Uterus (tissue), 4 donors: ENCODE measurements at places on chromosomes 11 and 22. TPM values are rescaled to one million over a fixed set of nuclear protein-coding genes. Genes with fewer than 3 reads are reported as not detected.

- H3K4me1 ChIP-seq = no peaks in the 10 kb centered on the region
- no peak overlapping the region for H3K4me3 ChIP-seq
- no peak for DNase-seq
- no peaks in the 10 kb centered on the region for H3K27me3 ChIP-seq
- H3K27ac ChIP-seq = no peak overlapping the region
Observed at GRCh38 chr11:118048472-118049370, 28.2 kb upstream of the TMPRSS4 start.

DNA sequence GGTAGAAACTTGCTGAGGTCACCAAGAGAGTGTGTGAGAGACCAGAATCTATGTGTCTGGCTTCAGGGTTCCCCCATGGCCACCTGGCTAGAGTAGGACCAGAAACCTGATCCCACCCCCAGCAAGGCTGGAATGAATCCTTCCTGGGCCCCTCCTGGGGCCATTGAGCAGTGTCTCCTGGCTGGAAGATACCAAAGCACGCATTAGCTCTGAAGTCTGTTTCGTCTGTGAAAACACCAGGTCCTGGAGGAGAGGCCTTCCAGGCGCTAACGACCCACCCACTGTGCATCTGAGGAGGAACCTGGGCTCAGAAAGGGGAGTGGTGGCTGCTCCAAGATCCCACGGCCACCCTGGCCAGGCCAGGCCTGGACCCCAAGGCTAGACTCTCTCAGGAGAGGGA, 15.5 kb upstream of the TSKU start:
- no peak for DNase-seq
- H3K27ac ChIP-seq = peak overlapping the region; percentile 54
- no peak overlapping the region for H3K4me3 ChIP-seq
- peaks cover 18% of the 10 kb centered on the region for H3K4me1 ChIP-seq
- no peaks in the 10 kb centered on the region for H3K36me3 ChIP-seq

- no peaks in the 10 kb centered on the region for H3K27me3 ChIP-seq
- H3K36me3 ChIP-seq = no peaks in the 10 kb centered on the region
- no peak overlapping the region for H3K27ac ChIP-seq
- H3K4me1 ChIP-seq = no peaks in the 10 kb centered on the region
- no peak for DNase-seq
Observed at GRCh38 chr11:62088331-62088933, 35.4 kb upstream of the INCENP start.

DNA sequence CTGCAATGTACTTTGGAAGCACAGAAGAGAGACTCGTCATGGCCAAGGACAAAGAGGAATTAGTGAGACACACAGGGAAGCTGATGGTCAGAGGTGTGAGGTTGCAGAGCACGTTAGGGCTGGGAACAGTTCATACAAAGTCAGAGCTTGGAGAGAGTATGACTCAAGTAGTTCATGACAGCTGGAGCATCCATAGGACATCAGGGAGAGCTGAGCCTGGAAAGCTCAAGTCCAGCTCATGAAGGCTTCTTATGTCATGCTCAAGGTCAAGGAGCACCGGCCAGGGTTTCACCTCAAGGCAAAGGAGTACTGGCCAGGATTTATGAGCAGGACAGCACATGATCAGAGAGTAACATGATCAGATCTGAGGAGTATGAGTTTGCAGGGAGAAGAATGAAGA, 64.6 kb upstream of the CHST1 start:
- H3K4me1 ChIP-seq = no peaks in the 10 kb centered on the region
- H3K4me3 ChIP-seq = no peak overlapping the region
- no peak overlapping the region for H3K27ac ChIP-seq
- H3K36me3 ChIP-seq = no peaks in the 10 kb centered on the region
- no peak for DNase-seq

GRCh38 chr11:57502376-57502775, 13.1 kb downstream of the SLC43A1 start:
- no peak for DNase-seq
- peaks cover 16% of the 10 kb centered on the region for H3K4me1 ChIP-seq
- no peak overlapping the region for H3K4me3 ChIP-seq
- no peaks in the 10 kb centered on the region for H3K36me3 ChIP-seq
- no peaks in the 10 kb centered on the region for H3K27me3 ChIP-seq
- no peak overlapping the region for H3K27ac ChIP-seq

The MN1 gene
- total RNA-seq = 8.6 TPM

The DKK3 gene
- 26.4 TPM for total RNA-seq

The ADAMTS15 gene
- total RNA-seq = 9.9 TPM

The MS4A15 gene
- not detected for total RNA-seq

The CCDC81 gene
- total RNA-seq = 3.4 TPM
